ENCODE measurements at places on chromosomes 7 and 10. TPM values are rescaled to one million over a fixed set of nuclear protein-coding genes. Genes with fewer than 3 reads are reported as not detected.

DNA sequence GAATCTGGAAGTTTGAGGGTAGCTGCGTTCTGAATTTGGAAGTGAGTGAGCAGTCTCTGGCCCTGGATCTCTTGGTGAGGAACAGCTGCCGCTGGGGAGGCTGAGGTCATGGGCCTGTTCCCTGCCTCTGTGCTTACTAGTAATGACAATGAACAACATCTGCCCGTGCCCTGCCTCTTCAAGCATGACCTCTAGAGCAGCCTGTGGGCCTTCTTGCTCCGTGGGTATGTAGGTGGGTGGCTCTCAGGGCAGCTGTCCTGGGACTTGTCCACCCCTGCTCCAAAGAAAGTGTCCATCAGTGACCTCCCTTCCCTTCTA, 186.2 kb downstream of the CXCL12 start:
- no peaks in the 10 kb centered on the region for H3K4me1 ChIP-seq
- no peaks in the 10 kb centered on the region for H3K27me3 ChIP-seq
- no peaks in the 10 kb centered on the region for H3K36me3 ChIP-seq
- no peak for DNase-seq
- H3K27ac ChIP-seq = no peak overlapping the region

- no peaks in the 10 kb centered on the region for H3K4me1 ChIP-seq
- peaks cover 2% of the 10 kb centered on the region for H3K36me3 ChIP-seq
- H3K27me3 ChIP-seq = no peaks in the 10 kb centered on the region
- no peak overlapping the region for H3K27ac ChIP-seq
Measured at GRCh38 chr7:29946428-29947186, 43.0 kb downstream of the SCRN1 start.

DNA sequence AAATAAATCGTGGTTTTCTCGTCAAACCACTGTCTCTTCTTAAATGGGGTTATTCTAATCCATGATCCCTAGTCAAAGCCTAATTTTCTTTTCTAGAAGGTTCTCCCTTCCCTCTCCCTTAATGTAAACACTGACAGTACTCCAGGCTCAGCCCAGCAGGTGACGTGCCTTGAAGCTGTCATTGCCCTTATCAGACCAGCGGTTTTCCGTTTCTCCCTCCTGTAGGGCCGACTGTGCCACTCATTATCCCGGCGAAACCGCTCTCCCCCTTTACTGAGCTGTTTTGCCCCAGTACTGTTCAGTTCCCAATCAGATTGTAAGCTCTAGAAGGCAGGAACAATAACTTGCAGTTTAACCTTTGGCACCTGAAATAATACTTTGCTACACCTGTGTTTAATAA, 153.5 kb upstream of the RHEB start:
- no peak overlapping the region for H3K4me3 ChIP-seq
- no peak overlapping the region for H3K27ac ChIP-seq
- DNase-seq = no peak
- H3K27me3 ChIP-seq = no peaks in the 10 kb centered on the region

DNA sequence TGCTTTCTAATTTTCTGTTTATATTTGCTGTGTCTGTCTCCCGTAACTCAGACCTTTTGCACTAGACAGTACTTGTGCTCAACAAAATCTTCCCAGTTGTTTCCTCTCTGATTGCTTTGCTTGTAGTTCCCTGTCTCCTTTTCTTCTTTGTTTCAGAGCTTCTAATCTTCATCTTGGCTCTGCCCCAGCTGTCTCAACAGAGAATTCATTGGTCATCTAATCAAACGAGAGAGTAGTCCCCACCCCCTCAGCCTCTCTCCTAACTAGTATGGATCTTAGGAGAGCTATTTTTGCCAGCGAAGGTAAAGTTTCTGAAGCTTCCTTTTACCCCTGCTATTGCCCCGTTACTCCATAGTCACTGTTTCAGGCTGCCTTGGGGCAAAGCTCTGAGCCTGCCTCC, 32.8 kb downstream of the SLC26A4 start:
- no peaks in the 10 kb centered on the region for H3K36me3 ChIP-seq
- peaks cover 11% of the 10 kb centered on the region for H3K27me3 ChIP-seq
- H3K27ac ChIP-seq = no peak overlapping the region
- H3K4me3 ChIP-seq = no peak overlapping the region

GRCh38 chr7:25759748-25760147, 392.2 kb upstream of the NFE2L3 start:
- no peak for DNase-seq
- H3K27ac ChIP-seq = no peak overlapping the region
- H3K4me1 ChIP-seq = no peaks in the 10 kb centered on the region
- no peaks in the 10 kb centered on the region for H3K36me3 ChIP-seq

UPK3BL2 gene
- 5.5 TPM for total RNA-seq

DNA sequence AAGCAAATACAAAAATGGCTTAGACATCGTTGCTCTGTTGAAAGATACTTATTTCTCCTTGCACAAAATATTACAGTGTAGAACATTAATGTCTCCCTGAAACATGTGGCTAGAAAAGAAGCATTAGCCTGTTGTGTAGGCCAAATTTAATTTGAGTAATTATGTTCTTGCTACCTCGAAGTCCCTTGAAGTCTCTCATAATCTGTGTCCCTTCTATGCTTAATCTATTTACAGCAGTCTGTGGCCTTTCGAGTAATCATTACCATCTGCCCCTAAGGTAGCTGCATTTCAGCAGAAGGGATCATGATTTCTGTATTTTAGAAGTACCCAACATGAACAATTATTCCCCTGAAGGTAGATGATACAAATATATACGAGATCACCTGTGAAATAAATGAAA, 615.2 kb downstream of the GRM8 start:
- H3K4me1 ChIP-seq = no peaks in the 10 kb centered on the region
- H3K4me3 ChIP-seq = no peak overlapping the region

- no peaks in the 10 kb centered on the region for H3K4me1 ChIP-seq
- no peak overlapping the region for H3K4me3 ChIP-seq
- no peak overlapping the region for H3K27ac ChIP-seq
Measured at GRCh38 chr7:49766966-49767365, 6.5 kb upstream of the VWC2 start.

TRIM50 gene
- not detected for total RNA-seq

DNA sequence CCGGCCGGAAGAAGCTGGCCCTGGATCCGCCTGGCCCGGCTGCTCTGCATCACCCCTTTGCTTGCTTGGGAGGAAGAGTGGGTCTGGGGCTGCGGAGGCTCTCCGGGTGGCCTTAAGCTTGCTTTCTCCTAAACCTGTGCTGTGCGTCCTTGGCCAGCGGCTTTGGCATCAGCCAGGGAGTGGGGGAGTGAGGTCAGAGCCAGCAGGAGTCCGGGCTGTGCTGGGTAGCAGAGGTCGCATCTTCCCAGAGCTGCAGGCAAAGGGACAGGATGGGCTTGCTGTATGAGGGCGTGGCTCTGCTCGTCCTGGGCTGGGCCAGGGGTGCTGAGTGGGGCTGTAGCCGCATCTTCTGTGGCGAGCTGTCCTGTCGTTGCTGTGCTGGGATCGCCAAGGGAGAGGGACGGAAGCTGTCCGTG, 21.1 kb downstream of the BNIP3 start:
- no peak overlapping the region for H3K27ac ChIP-seq
- H3K27me3 ChIP-seq = no peaks in the 10 kb centered on the region
- peaks cover 15% of the 10 kb centered on the region for H3K4me1 ChIP-seq
- no peak overlapping the region for H3K4me3 ChIP-seq
- peaks cover 23% of the 10 kb centered on the region for H3K36me3 ChIP-seq
- no peak for DNase-seq

SLC12A9 gene
- 10.1 TPM for total RNA-seq

- peaks cover 9% of the 10 kb centered on the region for H3K27me3 ChIP-seq
- H3K36me3 ChIP-seq = no peaks in the 10 kb centered on the region
- no peak overlapping the region for H3K27ac ChIP-seq
- no peaks in the 10 kb centered on the region for H3K4me1 ChIP-seq
Measured at GRCh38 chr10:105729428-105729827, 1088.3 kb downstream of the SORCS3 start.

GRCh38 chr7:125516194-125516593, 586.6 kb upstream of the POT1 start:
- H3K36me3 ChIP-seq = no peaks in the 10 kb centered on the region
- no peak overlapping the region for H3K27ac ChIP-seq
- H3K4me1 ChIP-seq = no peaks in the 10 kb centered on the region
- DNase-seq = no peak
- no peaks in the 10 kb centered on the region for H3K27me3 ChIP-seq

DNA sequence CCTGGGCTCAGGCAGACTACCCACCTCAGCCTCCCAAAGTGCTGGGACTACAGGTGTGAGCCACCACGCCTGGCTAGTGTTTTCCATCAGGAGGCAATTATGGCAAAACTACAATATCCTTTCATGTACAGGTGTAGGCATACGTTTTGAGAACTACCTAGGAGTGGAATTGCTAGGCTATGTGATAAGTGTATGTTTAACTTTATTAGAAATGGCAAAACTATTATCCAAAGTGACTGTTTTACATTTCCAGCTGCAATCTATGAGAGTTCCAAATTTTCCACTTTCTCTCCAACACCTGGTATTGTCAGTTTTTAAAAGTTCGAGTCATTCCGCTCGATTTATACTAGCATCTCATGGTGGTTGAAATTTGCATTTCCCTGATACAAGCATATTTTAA, 59.0 kb downstream of the ZMYND11 start:
- no peak for DNase-seq
- no peaks in the 10 kb centered on the region for H3K4me1 ChIP-seq
- peaks cover 14% of the 10 kb centered on the region for H3K36me3 ChIP-seq
- no peak overlapping the region for H3K27ac ChIP-seq

CPED1 gene
- total RNA-seq = not detected

GRCh38 chr7:128115821-128116723, 84.8 kb upstream of the LRRC4 start:
- H3K27me3 ChIP-seq = no peaks in the 10 kb centered on the region
- peaks cover 18% of the 10 kb centered on the region for H3K4me1 ChIP-seq
- no peak for DNase-seq
- no peak overlapping the region for H3K4me3 ChIP-seq
- no peaks in the 10 kb centered on the region for H3K36me3 ChIP-seq
- H3K27ac ChIP-seq = no peak overlapping the region

- H3K36me3 ChIP-seq = peaks cover 8% of the 10 kb centered on the region
- peaks cover 60% of the 10 kb centered on the region for H3K4me1 ChIP-seq
- H3K27ac ChIP-seq = no peak overlapping the region
- H3K27me3 ChIP-seq = no peaks in the 10 kb centered on the region
Measured at GRCh38 chr7:826230-826917, 5.9 kb upstream of the SUN1 start.

POLR1F gene
- 20.3 TPM for total RNA-seq

- no peak overlapping the region for H3K27ac ChIP-seq
- no peak overlapping the region for H3K4me3 ChIP-seq
- peaks cover 4% of the 10 kb centered on the region for H3K4me1 ChIP-seq
- H3K36me3 ChIP-seq = no peaks in the 10 kb centered on the region
- no peak for DNase-seq
Measured at GRCh38 chr7:30984359-30985107, 20.8 kb downstream of the GHRHR start.

DNA sequence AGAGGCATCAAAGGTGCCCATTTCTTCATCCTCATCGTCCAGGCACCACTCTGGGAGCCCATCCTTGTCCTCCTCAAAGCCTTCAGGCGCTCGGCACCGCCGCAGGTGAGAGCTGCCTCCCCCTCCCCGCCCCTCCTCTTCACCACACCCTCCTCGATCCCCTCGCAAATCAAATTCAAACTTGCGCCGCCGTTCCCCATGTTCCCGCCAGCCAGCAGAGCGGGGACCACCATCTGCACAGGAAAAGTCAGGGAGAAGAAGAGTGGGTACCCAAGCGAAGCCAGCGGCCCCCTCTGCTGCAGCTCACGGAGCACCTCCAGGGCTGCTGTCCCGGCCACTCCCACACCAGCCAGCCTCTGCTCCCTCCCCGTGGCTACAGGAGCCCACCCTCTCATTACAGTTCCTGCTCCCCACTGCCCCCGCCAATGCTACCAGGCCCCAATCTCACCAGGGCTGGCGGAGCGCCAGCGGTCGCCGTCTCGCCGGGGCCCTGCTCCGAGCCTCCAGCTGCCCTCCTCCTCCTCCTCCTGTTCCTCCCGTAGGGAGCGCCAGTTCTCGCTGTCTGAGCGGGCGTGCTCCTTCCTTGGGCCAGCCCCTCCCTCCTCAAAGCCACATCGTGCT, 7.7 kb downstream of the GIGYF1 start:
- peaks cover 10% of the 10 kb centered on the region for H3K36me3 ChIP-seq
- no peak overlapping the region for H3K4me3 ChIP-seq
- H3K27me3 ChIP-seq = no peaks in the 10 kb centered on the region
- no peak for DNase-seq

BAG3 gene
- total RNA-seq = 24.3 TPM

PPP1R17 gene
- not detected for total RNA-seq
